Heart right ventricle (tissue), 16 donors: ENCODE measurements at places on chromosomes 2 and 18. TPM values are rescaled to one million over a fixed set of nuclear protein-coding genes. Genes with fewer than 3 reads are reported as not detected.

The MC5R gene
- not detected for total RNA-seq

The NPPC gene
- 8.7 TPM for total RNA-seq

The RFX8 gene
- total RNA-seq, result not detected

The TNFAIP6 gene
- 1.3 TPM for total RNA-seq

The KCNS3 gene
- 1.6 TPM for total RNA-seq

The TMEM37 gene
- total RNA-seq, result 3.6 TPM

The PTPN18 gene
- 22.4 TPM for total RNA-seq

The SIX2 gene
- 0.37 TPM for total RNA-seq

The SCN1A gene
- 0.75 TPM for total RNA-seq

The MOGAT1 gene
- not detected for total RNA-seq

The CETN1 gene
- not detected for total RNA-seq

The DSG4 gene
- total RNA-seq, result not detected

The FSHR gene
- 0.21 TPM for total RNA-seq

The RETSAT gene
- total RNA-seq, result 40.7 TPM

The PPM1B gene
- total RNA-seq, result 40.7 TPM

The ACMSD gene
- total RNA-seq, result not detected

The RMDN2 gene
- 8.5 TPM for total RNA-seq

The TSPYL6 gene
- total RNA-seq, result not detected

The GAREM1 gene
- 13.2 TPM for total RNA-seq

The ACTG2 gene
- 1.7 TPM for total RNA-seq

The DIPK1C gene
- 8.3 TPM for total RNA-seq

The DYNAP gene
- total RNA-seq, result not detected
